ENCODE measurements at places on chromosomes 6 and 20. TPM values are rescaled to one million over a fixed set of nuclear protein-coding genes. Genes with fewer than 3 reads are reported as not detected.

The CDS2 gene
- 4.0 TPM for total RNA-seq

The IL17F gene
- total RNA-seq, result not detected

The PTCHD4 gene
- total RNA-seq, result not detected

The SMPDL3A gene
- total RNA-seq, result 2.0 TPM

The SH3BGRL2 gene
- total RNA-seq, result 1.2 TPM

The MOXD1 gene
- total RNA-seq, result 1.9 TPM

The PRDM13 gene
- total RNA-seq, result not detected

The PLCB4 gene
- total RNA-seq, result 0.12 TPM

The CLIC5 gene
- total RNA-seq, result not detected

The ESR1 gene
- total RNA-seq, result not detected

The MOCS3 gene
- total RNA-seq, result 11.7 TPM

The ERVFRD-1 gene
- not detected for total RNA-seq

The PAX1 gene
- total RNA-seq, result not detected

The STX11 gene
- 0.35 TPM for total RNA-seq
